ENCODE measurements at places on chromosomes 1 and 21. TPM values are rescaled to one million over a fixed set of nuclear protein-coding genes. Genes with fewer than 3 reads are reported as not detected.
A peak's percentile ranks its signal among the peaks of the same experiment; 100 is the strongest.

GRCh38 chr1:239909898-239910297, 181.8 kb upstream of the FMN2 start:
- no peak overlapping the region for H3K27ac ChIP-seq
- no peak overlapping the region for H3K4me3 ChIP-seq
- H3K27me3 ChIP-seq = no peaks in the 10 kb centered on the region
- no peaks in the 10 kb centered on the region for H3K36me3 ChIP-seq
- no peak for DNase-seq

- no peak overlapping the region for H3K27ac ChIP-seq
- no peak overlapping the region for H3K4me3 ChIP-seq
- no peak for DNase-seq
- no peaks in the 10 kb centered on the region for H3K36me3 ChIP-seq
These were observed 27.1 kb upstream of the GPR153 start for GRCh38 chr1:6288026-6288425.

DNA sequence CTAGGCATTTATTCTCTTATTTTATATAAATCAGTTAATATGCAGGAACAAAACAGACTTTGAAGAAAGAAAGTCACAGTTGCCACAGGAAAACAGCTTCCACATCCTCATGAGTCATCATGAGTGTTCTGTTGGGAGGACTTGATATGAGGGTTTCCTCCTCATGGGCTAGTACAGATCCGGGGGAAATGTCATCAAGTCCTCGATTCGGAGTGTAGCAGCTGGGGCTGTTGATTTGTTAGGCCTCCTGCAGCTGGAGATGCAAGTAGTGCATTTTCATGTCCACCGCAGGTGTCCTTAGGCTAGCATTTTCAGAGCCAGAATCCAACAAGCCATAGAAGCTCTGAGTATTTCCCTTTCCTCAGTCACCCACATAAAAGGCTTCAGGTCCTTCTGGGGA, 36.7 kb downstream of the ADAM30 start:
- H3K4me3 ChIP-seq = no peak overlapping the region
- DNase-seq = peak; percentile 86
- H3K4me1 ChIP-seq = peaks cover 16% of the 10 kb centered on the region
- H3K36me3 ChIP-seq = no peaks in the 10 kb centered on the region

GRCh38 chr1:229047161-229047839, 223.6 kb upstream of the RAB4A start:
- no peak overlapping the region for H3K27ac ChIP-seq
- peaks cover 62% of the 10 kb centered on the region for H3K27me3 ChIP-seq
- no peaks in the 10 kb centered on the region for H3K36me3 ChIP-seq
- no peaks in the 10 kb centered on the region for H3K4me1 ChIP-seq

DNA sequence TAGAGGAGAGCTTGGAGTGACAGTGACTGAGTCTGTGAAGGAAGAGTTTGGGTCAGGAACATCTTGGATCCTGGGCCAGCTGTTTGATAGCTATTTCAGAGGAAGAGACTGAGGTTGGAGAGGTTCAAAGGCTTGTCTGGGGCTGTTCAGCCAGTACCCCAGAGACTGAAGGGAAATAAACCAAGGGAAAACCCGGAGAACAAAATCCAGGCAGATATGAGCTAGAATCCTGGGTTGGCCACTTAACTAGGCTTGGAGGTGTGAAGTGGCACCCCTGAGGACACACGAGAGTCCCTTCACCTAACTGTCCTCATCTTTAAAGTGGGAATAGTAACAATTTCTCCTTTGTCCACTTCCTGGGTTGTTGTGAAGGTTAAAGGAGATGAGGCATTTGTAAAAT, 23.1 kb upstream of the EPB41 start:
- peaks cover 4% of the 10 kb centered on the region for H3K4me1 ChIP-seq
- H3K36me3 ChIP-seq = no peaks in the 10 kb centered on the region
- DNase-seq = no peak

Gene SPTA1
- not detected for total RNA-seq

Gene ITLN1
- total RNA-seq = not detected

Gene TMPRSS2
- total RNA-seq = 0.61 TPM

Gene ADAMTSL4
- 67.9 TPM for total RNA-seq

Gene STRIP1
- total RNA-seq = 36.5 TPM

Gene RAVER2
- 12.4 TPM for total RNA-seq

Gene MAGI3
- 17.3 TPM for total RNA-seq

Gene C8B
- total RNA-seq = not detected

Measured in PC-9 (cell line).